ENCODE measurements at places on chromosomes 16 and 17.

DNA sequence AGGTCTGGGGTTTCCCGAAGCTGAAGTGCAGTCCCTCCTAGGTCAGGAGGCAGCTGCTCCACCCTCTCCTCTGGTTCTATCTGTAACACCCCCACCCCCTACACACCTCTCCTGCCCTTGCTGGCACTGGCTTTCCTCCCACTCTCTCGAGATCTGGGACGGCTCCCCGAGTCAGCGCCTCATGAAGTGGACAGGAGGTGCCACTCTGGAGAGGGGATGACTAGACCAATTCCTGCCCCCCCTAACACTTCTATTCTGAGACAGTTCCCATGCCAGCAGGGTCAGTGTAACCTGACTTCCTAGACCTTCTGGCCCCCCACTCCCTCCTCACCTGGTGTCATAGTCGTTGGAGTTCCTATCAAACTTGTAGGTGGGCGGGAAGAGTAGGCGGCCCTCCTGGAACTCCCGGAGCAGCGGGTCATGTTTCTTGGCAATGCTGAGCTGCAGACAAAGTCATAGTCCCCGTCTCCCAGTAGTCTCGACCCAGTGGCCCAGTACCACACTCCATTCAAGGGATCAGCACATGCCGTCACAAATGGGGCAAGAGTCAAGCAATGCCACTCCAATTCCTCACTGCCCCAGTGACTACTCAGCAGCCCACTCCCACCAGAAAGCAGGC is 9.7 kb downstream of the INPP5K start:
- no peak for DNase-seq

- DNase-seq: no peak
These were observed 59.5 kb upstream of the LHX1 start for GRCh38 chr17:36877771-36878170.

- no peak for DNase-seq
These were observed 1.9 kb upstream of the GNG13 start for GRCh38 chr16:802461-802860.

DNA sequence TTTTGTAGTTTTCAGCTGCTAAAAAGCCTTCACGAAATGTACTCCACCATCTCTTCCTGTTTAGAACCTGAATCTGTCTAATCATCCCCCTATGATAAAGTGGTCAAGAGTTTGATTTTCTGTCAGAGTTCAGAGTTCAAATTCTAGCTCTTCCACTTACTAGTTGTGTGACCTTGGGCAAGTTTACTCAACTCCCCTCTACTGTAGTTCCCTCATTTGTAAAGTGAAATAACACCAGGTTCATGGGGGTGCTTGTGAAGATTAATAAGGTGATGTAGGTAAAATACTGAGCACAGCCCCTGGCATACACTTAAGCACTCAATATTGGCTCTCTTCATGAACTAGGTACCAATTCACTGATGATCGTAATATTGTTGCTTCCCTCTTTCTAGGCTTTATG is 1.2 kb upstream of the CDC6 start:
- DNase-seq: no peak

DNA sequence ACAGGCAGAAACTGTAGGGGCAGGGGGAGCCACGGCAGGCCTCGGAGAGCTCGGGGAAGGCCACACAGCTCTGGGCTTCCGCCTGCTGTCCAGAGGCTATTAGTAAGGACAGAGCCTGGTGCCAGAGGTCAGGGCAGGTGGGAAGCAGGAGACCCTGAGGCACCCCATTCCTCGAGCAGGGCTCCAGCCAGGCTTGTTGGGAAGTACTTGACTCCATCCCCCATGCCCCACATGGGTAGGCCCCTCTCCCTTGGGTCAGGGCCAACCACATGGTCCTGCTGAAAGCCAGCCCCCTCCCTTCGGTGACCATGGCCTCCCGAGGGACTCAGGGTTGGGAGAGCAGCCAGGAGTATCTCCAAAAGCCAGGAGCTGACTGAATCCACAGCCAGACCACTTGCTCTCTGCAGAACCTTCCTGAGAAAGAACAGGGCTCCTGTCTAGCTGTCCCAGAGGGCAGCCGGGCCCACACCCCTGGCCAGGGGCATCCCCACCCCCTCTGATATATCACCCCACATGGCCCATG is 17.4 kb upstream of the MPRIP start:
- DNase-seq: no peak

DNA sequence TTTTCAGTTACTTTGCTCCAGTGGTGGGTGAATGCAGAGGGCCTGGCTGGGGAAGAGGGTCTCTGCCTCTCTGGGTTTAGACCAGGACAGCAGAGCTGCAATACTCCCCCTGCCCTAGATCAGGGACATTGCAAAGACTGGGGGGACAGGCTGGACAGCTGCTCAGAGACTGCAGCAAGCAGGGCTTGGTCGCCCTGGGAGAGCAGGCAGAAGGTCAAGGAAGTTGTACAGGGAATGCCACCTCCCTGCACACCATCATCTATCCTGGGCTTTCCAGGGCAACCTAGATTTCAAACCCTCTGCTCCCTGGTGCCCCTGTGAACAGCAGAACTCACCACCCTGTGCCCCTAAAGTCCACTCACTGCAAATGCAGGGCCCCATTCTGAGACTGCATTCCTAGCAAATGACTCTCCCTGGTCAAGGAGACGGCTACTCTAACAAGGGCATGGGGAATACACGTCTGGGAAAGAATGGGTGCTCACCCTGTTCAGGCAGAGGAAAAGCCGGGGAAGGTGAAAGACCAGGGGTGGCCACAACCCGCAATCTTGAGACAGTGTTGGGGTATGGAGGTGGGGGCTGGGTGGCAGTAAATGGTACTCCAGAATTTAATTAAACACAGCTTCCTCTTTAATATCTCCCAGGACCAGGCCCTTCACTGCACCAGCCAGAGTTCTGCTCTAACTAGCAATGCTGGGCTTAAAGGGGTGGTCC is 1.0 kb downstream of the KIFC3 start:
- DNase-seq: no peak

- no peak for DNase-seq
These were observed 8.9 kb downstream of the ADAD2 start for GRCh38 chr16:84199861-84200260.

Data from T-helper 9 cell (primary cell).